AG10803 (cell line): ENCODE measurements at places on chromosomes 4 and X.

- peak; percentile 39 for DNase-seq
Measured at GRCh38 chrX:136954930-136955329, 74.4 kb upstream of the RBMX start.

- DNase-seq = no peak
Measured at GRCh38 chr4:135123632-135124031, 922.0 kb upstream of the PABPC4L start.

DNA sequence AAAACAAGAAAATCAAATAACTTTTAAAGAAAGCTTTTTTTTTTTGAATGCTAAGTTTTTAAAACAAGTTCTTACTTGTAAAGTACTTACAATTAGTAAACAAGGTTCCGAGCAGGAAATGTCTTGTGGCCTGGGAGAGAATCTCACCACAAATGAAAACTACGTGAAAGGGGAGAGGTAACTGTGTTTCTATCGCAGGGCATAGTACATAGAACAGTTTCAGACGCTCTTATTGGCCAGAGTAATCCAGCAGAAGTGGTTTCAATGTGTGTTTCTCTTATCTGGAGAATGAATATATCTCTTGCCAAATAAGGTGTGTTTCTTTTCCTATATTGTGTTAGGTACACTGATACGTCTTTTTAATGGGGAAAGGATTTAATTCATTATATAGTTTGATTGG is at the start of gene PLAC8:
TSS of gene PLAC8 (minus strand) at position 154 of the 400 bp plus-strand sequence. CDS start 6,808 bp downstream, outside the sequence.
- no peak for DNase-seq

DNA sequence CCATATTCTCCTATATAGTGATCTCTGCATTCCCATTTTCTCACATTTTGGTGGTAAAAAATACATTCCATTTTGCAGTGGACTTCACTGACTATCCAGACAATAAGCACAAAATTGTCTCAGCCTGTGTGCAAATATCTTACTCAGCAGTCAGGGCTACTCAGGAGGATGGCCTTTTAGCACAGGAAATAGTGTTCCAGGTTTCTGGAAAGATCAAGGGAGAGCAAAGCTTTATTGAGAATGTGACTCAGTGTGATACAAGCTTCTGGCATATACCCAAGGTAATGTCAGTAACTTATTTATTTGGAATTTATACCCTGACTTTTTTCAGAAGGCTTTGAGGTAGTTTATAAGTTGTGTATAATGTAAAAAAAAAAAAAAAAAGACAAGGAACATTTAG is 233.4 kb downstream of the TEX13A start:
- DNase-seq = no peak

GRCh38 chr4:39571504-39571903 is 44.3 kb upstream of the UGDH start:
- DNase-seq = no peak

- DNase-seq = peak; percentile 45
Measured at GRCh38 chr4:65623506-65623905, 46.8 kb downstream of the EPHA5 start.

- DNase-seq = peak; percentile 85
Measured at GRCh38 chrX:103404231-103405008, 28.1 kb downstream of the BEX3 start.

DNA sequence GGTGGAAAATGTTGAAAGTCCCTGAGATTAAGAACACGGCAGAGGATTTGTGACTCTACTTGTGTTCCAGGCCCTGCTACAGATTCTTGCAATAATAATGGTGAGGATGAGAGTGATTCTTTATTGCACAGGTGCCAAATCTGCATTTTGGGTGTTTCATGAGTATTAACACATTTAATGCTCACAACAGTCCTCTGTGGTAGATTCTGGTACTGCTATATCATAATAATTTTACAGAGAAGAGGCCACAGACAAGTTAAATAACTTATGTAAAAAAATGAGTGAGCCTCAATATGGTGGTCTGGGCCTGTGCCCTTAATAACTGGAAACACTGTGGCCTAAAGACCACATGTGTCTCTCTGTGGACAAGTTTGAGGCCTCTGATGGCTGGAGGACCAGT is 124.3 kb downstream of the C4orf33 start:
- DNase-seq = no peak
